CD4-positive, alpha-beta T cell treated with Interleukin-1 beta for 1 hour (primary cell): ENCODE measurements at places on chromosomes 6 and 20.

DNA sequence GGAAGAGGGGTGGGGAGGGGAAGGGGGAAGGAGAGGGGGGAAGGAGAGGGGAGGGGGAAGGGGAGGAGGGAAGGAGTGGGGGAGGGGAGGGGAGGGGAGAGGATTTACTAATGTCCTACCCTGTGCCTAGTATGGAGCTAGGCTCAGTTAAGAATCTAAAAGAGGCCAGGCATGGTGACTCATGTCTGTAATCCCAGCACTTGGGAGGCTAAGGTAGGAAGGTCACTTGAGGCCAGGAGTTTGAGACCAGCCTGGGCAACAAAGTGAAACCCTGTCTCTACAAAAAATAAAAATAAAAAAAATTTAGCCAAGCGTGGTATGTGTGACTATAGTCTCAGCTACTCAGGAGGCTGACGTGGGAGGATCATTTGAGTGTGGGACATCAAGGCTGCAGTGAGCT, 13.0 kb downstream of the UBE2J1 start:
- no peak for DNase-seq

DNA sequence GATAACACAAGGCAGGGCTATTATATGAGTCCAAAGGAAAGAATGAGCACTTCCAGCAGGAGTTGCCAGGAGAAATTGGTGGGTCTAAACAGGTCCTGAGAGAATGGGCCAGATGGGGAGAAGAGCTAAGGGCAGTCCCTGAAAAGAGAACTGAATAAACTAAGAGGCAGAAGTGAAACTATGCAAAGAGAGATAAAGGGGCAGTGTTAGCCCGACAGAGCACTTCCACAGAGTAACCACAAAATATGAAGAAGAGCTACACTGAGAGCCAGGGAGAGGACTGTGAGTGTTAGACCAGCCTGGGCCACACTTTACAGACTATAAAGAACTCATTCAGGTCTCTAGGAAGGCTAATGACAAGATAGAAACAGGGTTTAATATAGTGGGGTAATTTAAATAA, 43.8 kb downstream of the RALGAPA2 start:
- DNase-seq: no peak

DNA sequence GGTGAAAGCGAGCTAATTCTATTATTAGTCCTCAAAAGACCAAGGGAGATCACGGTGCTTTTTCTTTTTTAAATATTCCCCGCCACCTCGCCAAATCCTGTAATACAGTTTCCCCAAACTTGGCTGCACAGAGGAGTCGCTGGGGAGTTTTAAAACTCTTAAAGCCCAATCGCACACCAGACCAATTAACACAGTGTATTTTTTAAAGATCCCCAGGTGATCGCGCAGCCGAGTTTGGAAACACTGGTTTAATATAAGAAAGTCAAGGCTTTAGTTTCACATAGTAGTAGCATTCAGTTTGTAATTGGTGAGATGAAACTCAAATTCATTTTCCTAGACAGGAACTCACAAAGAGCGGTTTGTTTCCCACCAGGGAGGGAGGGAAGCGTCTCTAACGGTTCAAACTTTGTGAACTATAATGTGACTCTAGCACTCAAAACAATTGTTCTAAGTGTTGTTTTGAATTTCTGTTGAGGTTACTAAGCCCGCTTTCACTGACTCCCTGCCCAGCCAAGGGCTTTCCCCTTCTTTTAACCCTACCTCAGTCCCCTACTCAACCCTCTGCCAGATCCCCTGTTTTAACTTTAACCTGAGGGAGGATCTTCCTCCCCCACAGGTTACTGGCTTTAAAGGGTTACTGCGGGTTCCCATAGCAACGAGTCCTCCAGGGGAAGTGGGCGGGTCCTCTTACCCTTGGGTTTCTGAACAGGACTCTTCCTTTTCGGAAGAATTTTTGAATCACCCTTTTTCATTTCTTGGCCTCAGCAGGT, 25.7 kb upstream of the BTBD3 start:
- DNase-seq: peak; percentile 34

DNA sequence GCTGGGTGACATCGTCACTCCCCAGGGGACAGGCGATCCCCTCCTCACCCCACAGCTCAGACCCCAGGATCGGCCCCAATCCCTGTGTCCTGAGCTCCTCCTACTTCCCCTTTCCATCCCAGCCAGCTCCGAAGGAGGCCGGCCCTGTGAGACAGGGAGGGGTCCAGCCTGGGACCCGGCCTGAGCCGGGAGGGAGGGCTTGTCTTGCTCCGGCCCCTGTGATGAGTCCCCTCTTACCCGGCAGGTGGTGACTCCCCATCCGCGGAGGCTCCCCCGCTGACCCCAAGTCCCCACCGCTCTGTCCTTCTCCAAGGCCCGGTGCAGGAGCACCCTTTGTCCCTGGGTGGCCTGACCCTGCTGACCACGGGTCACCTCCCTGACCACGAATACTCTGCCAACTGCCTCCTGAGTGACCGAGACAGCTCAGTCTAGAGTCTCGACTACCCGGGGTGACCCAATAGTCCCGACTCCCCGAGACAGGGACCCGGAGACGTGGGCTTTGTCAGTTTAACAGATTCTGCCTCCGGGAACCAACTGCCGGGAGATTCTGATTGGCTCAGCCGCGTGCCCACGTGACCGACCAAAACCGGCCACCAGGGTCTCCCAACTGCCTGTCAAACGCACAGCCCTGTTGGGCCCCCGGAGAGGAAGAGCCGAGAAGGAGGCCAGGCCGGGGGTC, 187.4 kb upstream of the PROKR2 start:
- DNase-seq: peak; percentile 11

DNA sequence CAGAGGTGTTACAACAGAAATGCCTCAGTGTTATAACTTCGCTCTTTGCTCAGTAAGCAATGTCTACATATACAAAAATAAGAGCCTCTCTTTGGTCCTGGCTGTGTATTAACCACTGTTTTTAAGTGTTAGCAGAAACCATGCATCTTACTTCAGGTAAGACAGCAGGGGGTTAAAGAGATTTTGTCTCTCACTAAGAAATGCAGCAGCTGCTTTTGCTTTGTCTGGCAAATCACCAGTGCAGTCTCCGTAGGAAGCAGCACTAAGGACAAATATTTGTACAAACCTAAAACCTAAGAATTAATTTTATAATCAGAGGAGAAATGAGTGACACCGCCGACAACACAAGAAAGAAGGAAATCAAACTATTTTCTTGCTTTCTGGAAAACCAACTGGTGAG, 758 bp downstream of the SMIM28 start:
- DNase-seq: no peak

- DNase-seq: no peak
These were observed 409.8 kb downstream of the HACE1 start for GRCh38 chr6:104449918-104450317.

GRCh38 chr20:38187517-38187916, 22.4 kb upstream of the TGM2 start:
- no peak for DNase-seq

DNA sequence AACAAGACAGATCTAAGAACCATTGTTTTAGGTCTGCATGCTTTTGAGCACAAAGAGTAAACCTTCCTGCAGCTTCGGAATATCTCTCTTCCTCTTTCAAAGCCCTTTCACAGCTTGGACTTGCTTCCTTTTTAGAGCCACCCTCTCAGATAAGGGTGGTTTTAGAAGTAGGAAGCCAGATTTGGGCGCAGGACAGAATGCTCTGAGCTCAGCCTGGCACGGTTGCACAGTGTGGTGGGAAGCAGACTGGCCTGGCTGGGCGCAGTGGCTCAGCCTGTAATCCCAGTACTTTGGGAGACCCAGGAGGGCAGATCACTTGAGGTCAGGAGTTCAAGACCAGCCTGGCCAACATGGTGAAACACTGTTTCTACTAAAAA, 35.6 kb upstream of the PNRC1 start:
- DNase-seq: peak; percentile 15

GRCh38 chr20:60038400-60039008, 80.3 kb downstream of the CDH26 start:
- DNase-seq: no peak

- no peak for DNase-seq
These were observed 71.4 kb downstream of the BMP7 start for GRCh38 chr20:57195023-57195422.
